ENCODE measurements at places on chromosomes 1 and 21.
A peak's percentile ranks its signal among the peaks of the same experiment; 100 is the strongest.

DNA sequence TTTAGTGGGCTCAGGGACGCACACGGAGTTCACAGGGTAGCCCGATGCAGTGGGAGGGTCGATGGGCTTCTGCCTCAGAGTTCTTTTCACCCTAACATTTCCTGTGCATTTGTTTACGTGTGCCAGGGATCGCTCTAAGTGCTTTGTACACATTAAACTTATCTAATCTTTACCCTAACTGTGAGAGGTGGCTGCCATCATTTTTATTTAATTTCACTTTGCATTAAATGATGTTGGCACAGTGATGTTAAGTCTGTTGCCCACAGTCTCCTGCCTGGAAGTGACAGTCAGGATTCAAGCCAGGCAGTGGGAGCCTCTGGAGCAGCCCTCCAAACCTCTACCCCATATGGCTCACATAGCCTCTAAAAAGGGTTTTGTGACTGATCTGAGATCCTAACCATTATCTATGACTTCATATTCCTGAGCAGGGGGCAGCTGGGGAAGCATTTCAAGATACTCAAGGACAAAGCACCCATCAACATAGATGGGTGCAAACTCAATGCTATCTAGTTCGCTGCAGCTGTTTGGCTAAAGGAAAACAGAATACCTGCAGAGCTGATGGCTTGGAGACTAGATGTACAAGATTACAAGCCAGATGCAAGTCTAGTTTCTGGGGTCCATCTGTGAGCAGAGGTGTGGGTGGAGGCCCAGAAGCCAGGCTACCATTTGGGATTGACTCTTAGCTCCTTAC is 303.8 kb downstream of the DISC1 start:
- no peak for DNase-seq

GRCh38 chr1:188140958-188141357 is 1312.2 kb downstream of the PLA2G4A start:
- DNase-seq = no peak

- peak; percentile 68 for DNase-seq
Measured at GRCh38 chr1:94633051-94633450, 91.5 kb upstream of the F3 start.

DNA sequence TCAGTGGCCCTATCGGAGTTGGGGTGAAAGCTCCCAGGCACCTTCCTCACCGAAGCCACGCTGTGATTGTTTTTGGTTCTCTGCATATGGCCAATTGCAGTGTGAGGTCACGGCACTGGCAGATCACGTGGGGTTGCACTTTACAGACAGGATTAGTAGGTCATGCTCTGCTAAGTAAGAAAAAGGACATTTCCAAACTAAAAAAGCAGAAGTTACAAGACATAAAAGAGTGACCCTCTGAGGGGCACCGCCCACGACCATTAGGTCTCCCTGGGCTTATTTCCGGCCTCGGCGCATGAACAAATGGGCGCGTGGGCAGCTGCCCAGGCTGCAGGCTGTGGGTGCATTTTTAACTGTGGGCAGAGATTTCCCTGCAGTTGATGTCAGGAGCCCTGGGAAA is 2.0 kb downstream of the CAPN9 start:
- DNase-seq = no peak

DNA sequence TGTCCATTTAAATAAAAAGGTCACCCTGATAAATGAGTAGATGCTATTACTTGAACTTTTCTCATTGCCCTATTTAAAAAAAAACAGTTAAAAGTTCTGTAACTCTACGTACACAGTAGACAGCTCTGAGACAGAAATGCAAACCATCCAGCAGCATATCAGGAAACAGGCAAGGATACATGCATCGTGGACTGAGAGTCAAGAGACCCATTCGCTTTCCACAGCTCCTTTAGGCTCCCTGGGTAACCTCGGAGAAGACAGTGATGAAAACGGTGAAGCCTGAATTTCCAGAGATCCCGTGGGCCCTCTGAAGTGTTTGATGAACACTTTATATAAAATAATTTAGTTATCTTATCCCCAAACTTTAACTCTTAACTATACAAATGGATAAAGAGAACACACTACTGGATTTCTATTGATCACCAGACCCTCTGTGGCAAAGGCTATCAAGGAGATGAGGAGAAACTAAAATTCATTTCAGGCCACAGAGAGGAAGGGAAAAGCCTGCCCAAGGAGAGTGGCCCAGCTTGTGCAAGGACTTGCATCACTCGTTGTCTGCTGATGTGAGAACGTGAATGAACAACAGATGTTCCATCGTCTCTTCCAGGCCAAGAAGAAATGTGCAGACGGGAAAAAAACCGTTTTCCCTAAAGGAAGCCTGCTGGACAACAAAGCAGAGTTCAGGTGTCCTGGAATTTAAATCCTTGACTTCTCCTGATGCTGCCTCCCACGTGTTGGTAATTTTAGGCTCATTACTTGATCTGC is 131.0 kb downstream of the TGFBR3 start:
- DNase-seq = peak; percentile 95

Measured in foreskin fibroblast (primary cell).